ENCODE measurements at places on chromosomes 7 and 10. TPM values are rescaled to one million over a fixed set of nuclear protein-coding genes. Genes with fewer than 3 reads are reported as not detected.
A peak's percentile ranks its signal among the peaks of the same experiment; 100 is the strongest.

DNA sequence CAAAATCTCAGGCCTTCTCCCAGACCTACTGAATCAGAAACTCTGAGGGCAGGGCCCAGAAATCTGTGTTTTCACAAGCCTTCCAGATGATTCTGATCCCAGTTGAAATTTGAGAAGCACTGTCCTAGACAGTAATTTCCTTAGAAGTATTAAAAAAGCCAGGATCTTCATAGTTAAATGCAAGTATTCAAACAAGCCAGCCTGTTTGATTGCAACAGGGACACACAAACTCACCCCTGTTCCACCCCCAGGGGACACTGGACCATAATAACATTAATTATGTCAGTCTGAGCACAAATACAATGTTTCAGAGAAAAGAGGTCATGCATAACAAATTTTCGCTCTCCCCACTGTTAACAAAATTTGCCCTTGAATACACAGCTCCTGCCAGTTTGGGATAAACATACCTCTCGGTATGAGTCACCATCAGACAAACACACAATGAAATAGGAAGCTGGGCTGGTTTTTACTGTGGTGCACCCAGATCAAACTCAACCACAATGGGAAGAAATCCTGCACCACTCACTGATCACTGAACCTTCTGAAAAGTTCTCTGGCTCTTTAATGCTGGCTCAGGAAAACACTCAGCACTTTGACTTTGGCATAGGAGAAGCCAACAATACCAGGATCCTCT, 34.3 kb downstream of the ABLIM1 start:
- no peak for DNase-seq

GRCh38 chr7:78368771-78369170, 570.2 kb downstream of the PHTF2 start:
- no peak for DNase-seq

DNA sequence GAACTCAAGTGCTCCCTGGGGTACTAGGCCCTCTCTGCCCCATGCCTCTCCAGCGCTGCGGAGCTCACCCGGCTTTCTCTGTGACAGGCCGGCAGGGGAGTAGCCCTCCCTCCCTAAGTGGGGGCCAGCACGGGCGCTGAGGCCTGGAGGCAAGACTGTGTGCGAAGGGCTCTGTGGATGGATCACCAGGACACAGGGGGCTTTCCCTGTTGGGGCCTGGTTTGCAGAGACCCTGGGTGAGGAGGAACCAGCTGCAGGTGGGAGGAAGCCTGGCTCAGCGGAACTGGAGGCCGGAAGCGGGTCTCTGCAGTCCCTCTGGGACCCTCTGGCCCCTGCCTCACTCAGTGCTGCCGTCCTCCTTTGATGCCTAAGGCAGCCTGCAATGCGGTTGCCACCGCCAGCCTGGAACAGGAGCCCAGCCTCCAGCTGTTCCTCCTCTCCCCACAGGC, 106.0 kb downstream of the CYTH3 start:
- DNase-seq = no peak

- peak; percentile 52 for DNase-seq
Observed at GRCh38 chr10:124588736-124589490, 127.3 kb downstream of the LHPP start.

DNA sequence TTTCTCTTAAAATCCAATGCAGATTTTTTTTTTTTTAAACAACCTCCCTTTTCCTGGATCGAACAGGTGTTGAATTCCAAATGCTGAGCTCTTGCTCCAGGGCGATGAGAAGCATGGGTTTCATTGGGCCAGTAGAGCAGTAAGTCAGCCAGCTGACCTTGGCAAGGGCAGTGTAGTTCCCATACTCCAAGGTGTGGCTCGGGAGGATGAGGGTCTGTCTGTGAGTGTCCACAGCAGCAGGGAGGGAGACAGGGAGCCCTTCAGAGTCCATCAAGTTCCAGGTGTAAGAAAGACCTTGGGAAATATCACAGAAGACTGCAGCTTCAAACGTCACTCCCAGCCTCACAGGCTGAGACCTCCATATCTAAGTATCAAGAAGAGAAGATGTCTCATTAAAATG, 50.4 kb downstream of the PKD1L1 start:
- DNase-seq = no peak

GRCh38 chr7:37822946-37823345, 25.5 kb upstream of the NME8 start:
- DNase-seq = no peak

Gene HGF
- total RNA-seq = 8.0 TPM

All from mucosa of gallbladder (tissue), 1 donor.